H54 (cell line): ENCODE measurements at places on chromosomes 7 and 10.

DNA sequence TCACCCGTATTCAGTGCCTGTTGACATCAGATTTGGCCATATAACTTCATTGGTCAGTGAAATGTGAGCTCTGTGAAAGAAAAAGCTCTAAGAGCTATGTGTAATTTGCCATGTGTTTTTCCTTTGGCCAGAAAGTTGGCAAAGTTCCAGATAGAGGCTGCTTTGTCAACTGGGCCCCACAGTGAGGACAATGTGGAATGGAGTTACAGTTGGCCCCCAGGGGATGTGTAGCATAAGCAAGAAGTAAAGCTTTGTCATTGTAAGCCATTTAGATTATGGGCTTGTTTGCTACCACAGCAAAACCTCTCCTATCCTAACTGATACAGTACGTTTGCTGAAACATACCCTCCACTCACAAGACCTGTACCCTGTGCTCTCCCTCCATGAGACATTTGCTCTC lies 119.1 kb upstream of the HABP2 start:
- DNase-seq, result no peak

- no peak for DNase-seq
Observed at GRCh38 chr7:54846273-54846672, 87.3 kb upstream of the SEC61G start.

DNA sequence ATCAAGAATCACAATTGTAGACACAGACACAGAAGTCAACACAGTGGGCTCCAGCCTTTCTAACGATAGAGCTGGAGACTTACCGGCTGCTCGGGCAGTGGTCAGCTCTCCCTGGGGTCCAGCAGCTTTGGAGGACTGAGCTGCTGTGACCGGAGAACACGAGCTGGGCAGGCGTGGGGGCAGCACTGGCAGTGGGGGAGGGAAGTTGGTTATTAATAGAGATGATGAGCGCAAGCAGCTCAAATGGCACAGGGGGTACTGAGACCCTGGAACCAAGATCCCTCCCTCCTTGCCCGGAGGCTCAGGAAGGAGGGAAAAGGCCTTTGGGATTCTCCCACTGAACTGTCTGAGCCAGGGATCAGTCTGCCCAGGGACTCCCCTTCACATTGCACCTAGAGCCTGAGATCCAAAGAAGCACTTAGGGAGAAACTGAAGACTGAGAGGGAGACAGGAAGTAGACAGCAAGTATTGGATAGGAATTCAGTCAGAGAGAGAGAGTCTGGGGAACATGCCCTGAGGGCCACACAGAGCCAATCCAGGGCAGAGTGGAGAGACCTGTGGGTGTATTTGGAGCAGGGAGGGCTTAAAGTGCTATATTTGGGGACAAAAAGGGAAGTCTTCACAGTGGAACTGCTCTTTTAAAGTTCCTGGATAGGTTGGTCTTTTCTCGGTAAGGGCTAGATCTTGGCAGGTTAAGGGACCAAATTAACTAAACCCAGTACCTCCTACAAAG lies at the start of gene MYOZ1:
MYOZ1 (minus strand) TSS at position 147 of the 733 bp plus-strand sequence. CDS start 1,457 bp downstream, outside the sequence.
- peak; percentile 47 for DNase-seq

DNA sequence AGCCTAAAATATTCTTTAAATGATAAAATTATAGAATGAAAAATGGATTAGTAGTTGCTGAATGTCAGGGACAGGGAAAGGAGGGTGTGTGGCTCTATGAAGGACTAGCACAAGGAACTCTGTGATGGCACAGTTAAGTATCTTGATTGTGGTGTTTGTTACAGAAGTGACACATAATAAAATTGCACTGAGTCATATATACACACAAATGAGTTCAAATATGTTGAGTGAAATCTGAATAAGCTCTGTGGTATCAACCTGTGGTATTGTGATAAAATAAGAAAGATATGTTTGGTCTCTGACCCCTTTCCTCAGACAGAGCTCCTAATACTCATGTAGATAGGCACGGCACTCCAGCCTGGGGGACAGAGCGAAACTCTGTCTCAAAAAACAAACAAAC lies 181.5 kb upstream of the TRIM24 start:
- no peak for DNase-seq

GRCh38 chr7:151755131-151755801 lies 121.6 kb downstream of the PRKAG2 start:
- DNase-seq, result no peak

- DNase-seq, result no peak
Observed at GRCh38 chr10:129894698-129895097, 69.4 kb downstream of the EBF3 start.

DNA sequence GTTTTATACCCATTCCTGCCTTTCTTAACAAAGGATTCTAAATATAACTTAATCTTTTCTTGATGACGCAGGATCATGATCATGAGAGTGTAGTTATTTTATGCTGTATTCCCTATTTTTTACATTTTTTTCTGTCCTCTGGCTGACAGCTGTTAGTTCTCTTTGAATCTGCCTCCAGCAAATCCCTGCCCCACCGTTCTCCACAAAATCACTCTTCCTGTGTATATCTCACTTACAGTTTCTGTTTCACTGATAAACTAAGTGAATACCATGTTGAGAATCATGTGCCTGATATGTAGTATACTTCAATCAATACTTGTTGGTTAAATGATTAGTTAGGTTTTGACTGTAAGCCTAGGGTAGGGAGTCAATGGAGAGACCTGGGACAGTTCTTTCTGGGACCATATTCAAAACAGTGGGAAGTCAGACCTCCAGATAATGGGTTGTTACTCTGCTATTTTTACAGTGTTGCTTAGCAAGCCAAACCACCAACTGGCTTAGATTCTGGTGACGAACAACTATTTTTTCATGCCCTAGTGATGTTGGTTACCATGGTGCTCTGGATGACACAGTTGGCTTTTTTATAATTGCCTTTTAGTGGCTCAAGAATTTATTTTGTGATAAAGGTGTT lies 12.8 kb downstream of the CNNM1 start:
- DNase-seq, result no peak

GRCh38 chr7:153327683-153328082 lies 568.1 kb downstream of the ACTR3B start:
- no peak for DNase-seq

- no peak for DNase-seq
Observed at GRCh38 chr7:43475983-43476382, 106.9 kb upstream of the STK17A start.

DNA sequence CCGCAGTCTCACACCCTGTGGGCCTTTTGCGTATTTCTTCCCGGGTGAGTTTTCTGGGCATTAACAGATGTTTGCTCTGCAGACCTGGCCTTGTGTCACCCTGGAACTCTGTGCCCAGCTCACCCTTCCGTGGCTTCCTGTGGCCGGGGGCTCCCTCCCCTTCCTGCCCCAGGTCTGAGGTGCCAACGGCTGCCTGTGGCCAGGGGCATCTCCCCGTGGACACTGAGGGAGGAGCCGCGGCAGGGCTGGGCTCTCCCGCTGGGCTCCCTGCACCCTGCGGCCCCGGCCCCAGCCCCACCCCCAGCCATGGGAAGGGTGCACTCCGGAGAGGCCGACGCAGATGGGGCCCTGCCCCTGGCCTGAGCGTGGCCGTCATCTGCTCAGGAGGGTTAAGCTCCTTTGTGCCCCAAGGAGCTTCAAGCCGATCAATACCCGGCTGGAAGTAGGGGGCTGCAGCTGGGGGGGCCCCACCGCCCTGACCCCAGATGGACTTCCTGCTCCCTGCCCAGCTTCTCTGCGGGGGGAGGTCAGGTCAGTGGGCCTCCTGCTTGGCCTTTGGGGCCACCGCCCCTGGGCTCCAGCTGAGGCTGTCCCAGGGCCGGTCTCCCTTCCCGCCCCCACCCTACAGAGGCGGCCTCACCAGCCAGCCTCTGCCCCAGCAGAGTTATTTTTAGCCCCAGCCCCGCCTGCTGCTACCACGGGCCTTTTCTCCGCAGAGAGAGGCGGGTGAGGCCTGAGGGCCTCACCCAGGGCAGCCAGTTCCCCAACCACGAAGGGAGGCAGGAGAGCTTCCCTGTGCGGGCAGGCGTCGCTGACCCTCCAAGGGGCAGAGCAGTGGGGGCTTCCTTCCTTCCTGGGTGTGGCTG lies 24.2 kb downstream of the PWWP2B start:
- peak; percentile 87 for DNase-seq

DNA sequence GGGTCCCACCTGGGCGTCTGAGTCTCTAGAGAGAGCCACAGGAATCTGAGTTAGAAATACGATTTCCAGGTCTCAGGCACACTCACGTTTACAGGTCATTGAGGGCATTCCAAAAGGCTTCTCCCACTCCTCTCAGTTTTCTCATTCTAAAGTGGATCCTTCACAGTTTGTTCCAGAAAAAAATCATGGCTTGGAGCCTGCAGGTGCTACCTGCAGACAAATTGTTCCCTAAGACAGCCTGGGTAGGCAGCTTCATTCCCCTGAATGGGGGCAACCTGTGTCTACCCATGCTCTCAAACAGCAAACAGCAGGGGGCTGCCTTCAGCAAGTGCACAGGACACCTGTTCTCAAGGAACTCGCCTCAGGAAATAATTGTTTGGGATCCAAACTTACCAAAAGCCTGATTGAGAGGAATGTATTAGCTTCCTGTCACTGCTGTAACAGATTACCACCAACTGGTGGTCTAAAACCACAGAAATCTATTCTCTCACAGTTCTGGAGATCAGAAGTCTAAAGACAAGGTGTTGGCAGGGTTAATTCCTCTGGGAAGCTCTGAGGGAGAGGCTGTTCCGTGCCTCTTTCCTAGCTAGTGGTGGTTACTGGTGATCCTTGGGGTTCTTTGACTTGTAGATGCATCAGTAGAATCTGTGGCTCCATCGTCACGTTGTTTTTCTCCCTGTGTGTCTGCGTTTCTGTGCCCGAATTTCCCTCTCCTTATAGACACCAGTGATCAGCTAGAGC lies 117.2 kb downstream of the RAB11FIP2 start:
- no peak for DNase-seq

DNA sequence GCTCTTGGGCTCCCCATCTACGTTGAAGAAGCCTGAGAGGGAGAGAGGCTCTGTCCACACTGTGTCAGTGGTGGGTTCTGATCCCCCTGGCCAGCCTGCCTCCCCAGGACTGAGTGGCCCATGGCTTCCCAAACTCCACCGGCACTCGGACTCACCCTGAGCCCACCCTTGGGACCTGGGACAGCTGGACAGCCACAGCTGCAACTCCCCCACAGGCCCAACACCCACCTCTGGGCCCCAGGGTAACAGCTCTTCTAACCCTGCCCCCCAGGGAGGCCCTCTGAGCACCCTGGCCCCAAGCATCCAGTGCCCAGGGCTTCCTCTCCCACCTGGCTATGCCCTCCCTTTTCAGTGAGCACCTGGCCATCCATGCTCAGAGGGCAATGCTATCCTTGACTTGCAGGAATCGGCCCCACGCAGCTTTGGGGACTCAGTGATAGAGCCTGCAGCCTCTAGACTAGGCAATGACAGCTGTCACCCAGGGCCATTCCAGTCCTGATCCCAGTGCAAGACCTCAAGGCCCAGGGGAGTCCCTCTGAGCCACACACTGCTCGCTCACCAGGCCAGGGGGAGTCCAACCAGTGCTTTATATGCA lies 17.9 kb downstream of the OGDHL start:
- no peak for DNase-seq

DNA sequence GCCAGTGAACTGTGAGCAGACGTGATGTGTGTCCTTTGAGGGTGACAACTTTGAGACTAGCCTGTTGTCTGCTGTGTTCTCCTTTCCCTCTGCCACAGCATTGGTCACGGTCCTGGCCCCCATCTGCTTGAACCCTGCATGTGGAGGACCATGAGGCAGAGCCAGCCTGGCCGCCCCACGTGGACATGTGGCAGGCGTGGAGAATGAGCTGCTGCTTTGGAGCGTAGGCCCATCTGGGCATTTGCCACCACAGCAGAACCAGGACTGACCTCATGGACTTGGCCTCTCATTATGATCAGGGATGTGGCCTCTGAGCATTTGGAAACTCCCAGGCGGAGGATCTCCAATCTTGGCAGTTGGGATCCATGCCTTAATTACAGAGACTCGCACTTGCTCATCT lies 448.5 kb downstream of the TCERG1L start:
- DNase-seq, result no peak

GRCh38 chr7:94146408-94146807 lies 142.3 kb upstream of the BET1 start:
- no peak for DNase-seq

DNA sequence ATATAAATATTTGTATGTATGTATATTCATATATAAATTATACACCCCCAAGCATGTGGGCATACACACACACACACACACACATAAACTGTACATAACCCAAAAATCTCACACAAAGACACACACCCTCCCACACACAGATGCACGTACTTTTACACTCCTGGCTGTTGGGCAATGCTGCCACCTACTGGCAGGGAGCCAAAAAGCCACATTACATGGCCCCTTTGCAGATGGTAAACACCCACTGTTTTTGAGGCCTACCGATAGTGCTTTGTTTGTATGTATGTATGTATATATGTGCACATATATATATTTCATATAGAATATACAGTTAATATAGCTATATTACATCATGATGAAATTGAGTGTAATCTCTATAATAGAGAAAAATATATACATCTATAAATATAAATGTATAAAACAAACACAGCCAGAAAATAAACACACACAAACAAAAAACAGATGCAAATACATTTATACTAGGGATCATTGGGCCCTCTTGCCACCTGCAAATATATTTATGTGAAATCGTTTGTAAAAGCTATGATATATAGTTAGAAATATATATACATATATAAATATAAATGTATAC lies 120.1 kb upstream of the ACBD5 start:
- peak; percentile 12 for DNase-seq

- DNase-seq, result no peak
Observed at GRCh38 chr7:140697447-140698143, 1.1 kb downstream of the NDUFB2 start.

DNA sequence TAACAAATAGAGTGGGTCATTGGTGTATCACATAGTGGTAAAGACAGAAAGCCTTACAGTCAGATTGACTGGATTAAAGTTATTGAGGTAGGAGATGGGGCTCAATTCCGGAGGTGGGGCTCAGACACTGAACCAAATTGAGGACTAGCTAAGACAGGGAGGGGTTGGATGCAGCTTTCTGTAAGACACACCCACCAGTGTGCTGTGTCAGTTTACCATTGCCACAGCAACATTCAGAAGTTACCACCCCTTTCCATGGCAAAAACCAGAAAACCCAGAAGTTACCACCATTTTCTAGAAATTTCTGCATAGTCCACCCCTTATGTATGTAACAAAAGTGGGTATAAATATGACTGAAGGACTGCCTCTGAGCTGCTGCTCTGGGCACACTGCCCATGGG lies 167.6 kb upstream of the TMEM72 start:
- no peak for DNase-seq

GRCh38 chr10:74875966-74876365 lies 49.6 kb downstream of the KAT6B start:
- DNase-seq, result no peak

- DNase-seq, result no peak
Observed at GRCh38 chr10:38043516-38043915, 33.0 kb downstream of the ZNF33A start.

DNA sequence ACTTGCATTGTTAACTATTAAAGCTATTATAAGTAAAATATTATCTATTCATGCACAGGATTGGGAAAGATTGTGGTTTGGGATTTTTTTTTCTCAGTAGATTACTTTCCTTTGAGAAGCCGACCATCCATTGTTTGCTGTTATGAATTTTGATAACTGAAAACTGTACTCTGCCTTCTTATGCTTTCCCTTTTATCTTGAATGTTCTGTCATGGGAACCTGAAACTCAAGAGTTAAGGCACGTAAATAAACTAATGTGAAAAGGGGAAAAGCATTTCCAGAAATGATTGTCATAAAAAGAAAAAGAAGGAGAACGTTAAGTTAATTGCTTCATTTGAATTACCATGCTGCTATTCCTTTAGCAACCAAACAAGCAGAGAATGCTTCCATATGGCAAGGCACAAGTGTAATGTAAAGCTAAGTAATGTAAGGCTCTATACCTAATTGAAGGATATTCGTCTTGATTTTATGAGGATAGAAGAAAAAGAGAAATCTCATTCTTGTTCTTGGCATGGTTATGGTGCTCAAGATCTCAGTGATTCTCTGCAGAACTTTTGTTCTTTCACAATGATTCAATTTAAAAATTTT lies 370.8 kb downstream of the AUTS2 start:
- DNase-seq, result no peak
